ENCODE measurements at places on chromosomes 5 and 9. TPM values are rescaled to one million over a fixed set of nuclear protein-coding genes. Genes with fewer than 3 reads are reported as not detected.

- no peak overlapping the region for H3K27ac ChIP-seq
- H3K4me3 ChIP-seq, result no peak overlapping the region
- peaks cover 5% of the 10 kb centered on the region for H3K4me1 ChIP-seq
- DNase-seq, result no peak
- H3K27me3 ChIP-seq, result no peaks in the 10 kb centered on the region
Observed at GRCh38 chr9:124128568-124129166, 117.1 kb downstream of the LHX2 start.

DNA sequence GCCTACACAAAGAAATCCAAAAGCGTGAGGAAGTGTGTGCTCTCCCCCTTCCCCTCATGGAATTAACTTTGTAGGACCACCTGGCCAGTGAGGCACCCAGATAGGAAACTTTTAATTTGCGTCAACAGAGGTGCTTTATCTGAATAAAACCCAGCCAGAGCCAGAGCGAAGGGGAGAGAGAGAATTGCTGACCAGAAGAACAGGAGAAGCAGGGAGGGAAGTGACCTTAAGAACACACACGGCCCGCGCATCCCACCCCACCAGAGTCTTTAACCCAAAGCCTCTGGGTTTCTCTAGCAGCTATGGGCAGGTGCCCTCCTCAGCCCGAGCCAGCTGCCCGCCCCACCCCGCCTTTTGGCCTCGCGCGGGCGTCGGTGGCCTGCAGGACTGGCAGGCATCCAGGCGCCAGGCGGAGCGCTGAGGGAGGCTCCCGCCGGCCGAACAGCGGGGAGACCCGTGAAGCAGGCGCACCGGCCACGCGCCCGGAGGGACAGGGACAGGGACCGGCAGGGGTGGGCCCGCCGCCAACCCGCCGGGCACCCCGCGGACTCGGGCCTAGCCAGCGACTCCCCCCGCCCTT is 580 bp downstream of the ERAP1 start:
- peaks cover 19% of the 10 kb centered on the region for H3K4me1 ChIP-seq
- peak overlapping the region; percentile 86 for H3K4me3 ChIP-seq
- H3K27ac ChIP-seq, result peak overlapping the region; percentile 100

DNA sequence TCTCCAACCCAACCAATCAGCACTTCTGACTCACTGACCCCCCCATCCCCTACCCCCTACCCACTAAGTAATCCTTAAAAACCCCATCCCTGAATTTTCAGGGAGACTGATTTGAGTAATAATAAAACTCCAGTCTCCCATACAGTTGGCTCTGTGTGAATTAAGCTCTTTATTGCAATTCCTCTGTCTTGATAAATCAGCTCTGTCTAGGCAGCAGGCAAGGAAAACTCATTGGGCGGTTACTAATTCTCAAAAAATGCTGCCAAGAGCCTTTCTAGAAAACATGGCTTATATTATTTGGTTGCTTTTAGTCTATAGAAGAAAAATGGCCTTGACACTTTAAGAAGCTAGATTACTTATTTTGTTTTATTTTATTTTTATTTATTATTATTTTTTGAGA is 131.7 kb downstream of the SUSD1 start:
- no peaks in the 10 kb centered on the region for H3K27me3 ChIP-seq
- H3K4me3 ChIP-seq, result no peak overlapping the region
- no peaks in the 10 kb centered on the region for H3K4me1 ChIP-seq
- DNase-seq, result no peak

DNA sequence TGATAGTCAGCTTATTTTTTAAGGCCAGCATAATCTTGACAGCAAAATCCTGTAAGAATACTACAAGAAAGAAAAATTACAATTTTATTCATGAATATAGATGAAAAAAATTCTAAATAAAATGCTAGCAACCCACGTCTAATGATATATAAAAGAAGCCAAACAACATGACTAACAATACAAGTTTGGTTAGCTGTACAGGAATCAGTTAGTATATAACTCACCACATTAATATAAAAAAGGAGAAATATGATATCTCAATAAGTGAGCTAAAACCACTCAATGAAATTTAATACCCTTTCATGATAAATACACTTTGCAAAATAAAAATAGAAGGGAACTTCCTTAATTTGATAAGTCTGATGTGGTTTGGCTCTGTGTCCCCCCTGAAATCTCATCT is 139.7 kb upstream of the MAN2A1 start:
- no peaks in the 10 kb centered on the region for H3K36me3 ChIP-seq
- no peaks in the 10 kb centered on the region for H3K27me3 ChIP-seq
- no peak for DNase-seq

DNA sequence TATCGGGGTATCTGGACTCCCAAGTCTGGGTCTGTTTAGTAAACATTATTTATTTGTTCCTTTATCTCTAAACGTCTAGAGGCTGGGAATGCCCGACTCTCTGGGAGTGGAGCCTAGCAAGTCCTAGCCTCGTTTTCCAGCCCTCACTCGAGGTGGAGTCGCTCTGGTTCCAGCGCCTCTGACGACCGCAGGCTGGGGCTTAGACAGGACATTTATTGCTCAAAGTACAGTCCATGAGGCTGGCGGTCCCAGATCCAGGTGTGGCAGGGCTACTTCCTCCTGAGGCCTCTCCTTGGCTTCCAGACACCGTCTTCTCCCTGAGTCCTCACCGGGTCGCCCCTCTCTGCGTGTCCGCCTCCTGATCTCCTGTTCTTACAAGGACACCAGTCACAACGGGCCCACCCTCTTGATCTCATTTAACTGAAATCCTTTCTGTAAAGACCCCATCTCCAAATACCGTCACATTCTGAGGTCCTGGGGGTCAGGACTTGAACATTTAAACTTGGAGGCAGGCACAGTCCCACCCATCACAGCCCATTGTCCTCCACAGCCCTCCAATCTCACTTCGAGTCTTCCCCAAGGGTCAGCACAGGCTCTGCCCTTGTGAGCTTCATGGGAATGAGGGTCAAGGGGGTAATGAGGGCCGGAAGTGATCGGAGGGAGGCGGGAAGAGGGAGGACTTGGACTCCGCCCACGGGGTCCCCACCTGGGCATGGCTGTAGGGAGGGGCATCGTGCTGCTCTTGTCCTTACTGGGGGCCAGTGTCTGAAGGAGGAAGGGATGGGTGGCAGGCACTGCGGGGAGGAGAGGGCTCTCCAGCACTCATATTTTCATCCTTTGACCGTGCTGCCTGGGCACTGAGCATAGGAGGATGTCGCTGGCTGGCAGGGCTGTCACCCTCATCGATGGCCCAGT is 12.2 kb upstream of the CLPTM1L start:
- no peak overlapping the region for H3K4me3 ChIP-seq
- no peaks in the 10 kb centered on the region for H3K27me3 ChIP-seq
- DNase-seq, result no peak

DNA sequence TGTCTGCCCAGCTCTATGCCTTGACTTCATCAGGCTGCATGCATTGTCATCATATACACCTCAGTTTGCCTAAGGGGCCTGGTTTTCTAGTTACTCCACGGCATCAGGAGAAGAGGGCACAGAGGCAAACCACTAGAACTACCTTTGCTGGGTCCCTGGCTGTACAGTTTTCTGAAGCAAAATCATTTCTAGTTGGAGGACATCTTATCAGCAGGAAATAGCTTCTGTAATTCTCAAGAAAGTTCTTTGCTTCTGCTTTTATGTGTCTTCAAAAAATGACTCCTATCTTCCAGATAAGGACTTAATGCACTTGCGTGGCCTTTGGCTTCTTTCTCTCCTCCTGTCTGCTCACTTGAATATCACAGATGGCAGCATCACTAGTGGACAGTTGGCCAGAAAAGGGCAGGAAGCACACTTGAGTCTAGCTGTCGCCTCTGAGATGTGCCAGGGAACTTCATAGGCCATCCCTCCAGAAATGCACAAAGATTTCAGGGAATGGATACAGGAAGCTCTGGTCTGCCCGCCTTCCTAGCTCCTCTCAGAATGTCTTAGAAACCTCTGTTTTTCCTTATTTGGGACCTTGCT is 22.4 kb upstream of the LTC4S start:
- DNase-seq, result no peak
- H3K4me1 ChIP-seq, result peaks cover 14% of the 10 kb centered on the region
- H3K36me3 ChIP-seq, result peaks cover 87% of the 10 kb centered on the region
- no peaks in the 10 kb centered on the region for H3K27me3 ChIP-seq

- H3K4me1 ChIP-seq, result no peaks in the 10 kb centered on the region
- no peak for DNase-seq
- H3K27ac ChIP-seq, result no peak overlapping the region
Observed at GRCh38 chr5:1336749-1337488, 8.0 kb downstream of the CLPTM1L start.

GRCh38 chr9:14516656-14517055 is 176.6 kb downstream of the ZDHHC21 start:
- no peaks in the 10 kb centered on the region for H3K36me3 ChIP-seq
- no peak overlapping the region for H3K4me3 ChIP-seq
- no peak overlapping the region for H3K27ac ChIP-seq
- H3K4me1 ChIP-seq, result no peaks in the 10 kb centered on the region

- H3K27ac ChIP-seq, result no peak overlapping the region
- DNase-seq, result no peak
- H3K4me3 ChIP-seq, result no peak overlapping the region
- H3K36me3 ChIP-seq, result no peaks in the 10 kb centered on the region
Observed at GRCh38 chr5:14752497-14753071, 88.1 kb downstream of the OTULIN start.

DNA sequence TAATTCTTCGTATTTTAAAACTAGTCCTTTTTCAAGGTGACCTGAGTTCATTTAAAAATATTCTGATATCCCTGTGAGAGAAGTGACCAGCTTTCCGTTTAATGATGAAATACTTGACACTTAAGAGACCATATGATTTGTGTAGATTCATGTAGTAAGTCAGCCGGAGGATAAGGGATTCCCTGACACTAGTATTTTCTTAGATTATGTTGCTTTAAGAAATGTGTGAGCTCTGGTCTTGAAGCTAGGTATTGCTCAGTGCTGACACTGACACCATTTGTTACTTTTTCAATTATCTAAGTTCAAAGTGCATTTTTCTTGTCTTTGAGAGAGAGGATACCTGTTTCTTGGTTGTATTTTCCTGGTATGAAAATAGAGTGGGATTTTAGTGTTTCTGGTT is 4.2 kb downstream of the NIPBL start:
- no peaks in the 10 kb centered on the region for H3K36me3 ChIP-seq
- no peaks in the 10 kb centered on the region for H3K27me3 ChIP-seq
- no peak overlapping the region for H3K27ac ChIP-seq
- H3K4me3 ChIP-seq, result no peak overlapping the region
- DNase-seq, result no peak

SMIM33 gene
- total RNA-seq, result not detected

CNTFR gene
- 0.30 TPM for total RNA-seq

ENC1 gene
- 20.2 TPM for total RNA-seq

GLRA1 gene
- not detected for total RNA-seq

OGN gene
- 17.5 TPM for total RNA-seq
